ENCODE measurements at places on chromosomes 7 and 10.

DNA sequence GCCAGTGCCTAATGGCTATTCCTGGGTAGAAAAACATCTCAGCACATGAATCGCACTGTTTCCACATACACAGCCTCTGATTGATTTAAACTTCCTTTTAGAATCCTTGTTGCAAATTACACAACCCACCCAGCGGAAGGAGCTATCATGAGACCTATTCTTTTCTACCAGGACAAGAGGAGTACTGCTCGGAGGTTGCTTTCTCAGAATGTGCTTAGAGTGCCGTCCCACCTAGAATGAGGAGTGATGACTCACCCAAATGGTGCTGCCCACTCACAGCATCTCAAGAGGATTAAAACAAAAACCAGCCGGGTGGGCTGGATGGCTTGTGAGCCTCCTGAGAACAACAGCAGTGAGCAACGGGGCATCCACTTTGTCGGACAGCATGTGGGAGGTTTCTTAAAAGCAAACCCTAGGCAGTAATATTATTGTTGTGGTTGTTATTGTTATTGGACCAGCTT, 128.9 kb downstream of the DGKI start:
- no peak for DNase-seq

- no peak for DNase-seq
Observed at GRCh38 chr7:19024261-19024660, 93.2 kb downstream of the TWIST1 start.

- DNase-seq: no peak
Observed at GRCh38 chr10:4470231-4470835, 355.7 kb upstream of the AKR1E2 start.

GRCh38 chr7:159240962-159241361, 96.3 kb upstream of the VIPR2 start:
- DNase-seq: no peak

- no peak for DNase-seq
Observed at GRCh38 chr10:113020475-113020753, 70.4 kb downstream of the TCF7L2 start.

DNA sequence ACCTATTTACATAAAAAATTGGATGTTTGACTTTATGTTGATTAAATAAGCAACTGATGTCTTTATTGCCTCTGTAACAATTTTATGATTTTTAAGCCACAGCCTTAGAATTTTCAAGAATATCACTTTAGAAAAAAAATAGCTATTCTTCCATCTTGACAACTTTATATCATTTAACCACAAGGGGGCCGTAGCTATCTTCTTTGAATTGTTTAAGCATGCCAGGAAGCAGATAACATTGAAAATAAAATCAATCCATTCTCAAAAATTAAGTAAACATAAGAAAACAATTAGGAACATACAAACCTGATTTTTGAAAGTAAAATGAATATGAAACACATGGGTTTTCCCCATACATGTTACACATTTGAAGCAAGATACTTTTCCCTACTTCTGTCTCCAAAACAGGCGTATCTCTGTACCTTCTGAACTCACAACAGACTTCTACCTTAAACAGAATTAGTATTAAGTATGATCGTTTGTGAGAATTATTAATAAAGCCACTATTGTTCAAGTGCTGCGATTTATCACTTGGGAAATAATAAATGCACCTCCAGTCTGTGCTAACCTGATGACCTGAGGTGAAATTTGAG, 209.0 kb downstream of the CACNA2D1 start:
- no peak for DNase-seq

DNA sequence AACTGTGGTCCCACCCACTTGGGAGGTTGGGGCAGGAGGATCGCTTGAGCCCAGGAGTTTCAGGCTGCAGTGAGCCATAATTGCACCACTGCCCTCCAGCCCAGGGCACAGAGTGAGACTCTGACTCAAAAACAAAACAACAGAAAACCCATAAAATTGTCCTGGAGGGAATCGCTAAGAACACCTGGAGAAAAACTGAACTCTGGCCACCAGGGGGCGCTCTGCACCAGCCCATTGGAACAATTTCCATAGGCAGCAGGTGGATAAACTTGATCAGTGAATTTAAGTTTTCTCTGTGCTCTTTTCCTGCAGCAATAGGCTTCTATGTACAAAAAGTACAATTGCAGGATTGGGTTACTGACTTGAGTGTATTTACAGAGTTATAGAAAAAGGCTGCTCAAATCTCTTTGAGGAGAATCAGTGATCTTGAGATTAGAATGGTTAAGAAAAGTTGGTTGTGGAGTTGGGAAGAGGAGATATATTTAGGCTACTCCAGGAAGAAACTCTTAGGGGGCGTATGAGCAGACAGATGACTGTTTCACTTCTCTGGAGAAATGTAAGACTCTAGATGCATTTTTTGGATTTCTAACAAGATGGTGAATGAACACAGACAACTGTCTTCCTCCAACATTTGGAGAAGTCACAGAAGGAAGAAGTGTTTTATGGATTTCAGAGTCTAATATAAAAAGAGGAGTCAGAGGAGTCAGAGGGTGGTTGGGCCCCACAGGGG, 274.9 kb upstream of the GALNT17 start:
- DNase-seq: no peak

- no peak for DNase-seq
Observed at GRCh38 chr10:16886031-16886430, 68.8 kb upstream of the RSU1 start.

- DNase-seq: no peak
Observed at GRCh38 chr7:10648289-10648688, 325.4 kb upstream of the PHF14 start.

- DNase-seq: no peak
Observed at GRCh38 chr10:62894156-62894555, 78.0 kb upstream of the EGR2 start.

DNA sequence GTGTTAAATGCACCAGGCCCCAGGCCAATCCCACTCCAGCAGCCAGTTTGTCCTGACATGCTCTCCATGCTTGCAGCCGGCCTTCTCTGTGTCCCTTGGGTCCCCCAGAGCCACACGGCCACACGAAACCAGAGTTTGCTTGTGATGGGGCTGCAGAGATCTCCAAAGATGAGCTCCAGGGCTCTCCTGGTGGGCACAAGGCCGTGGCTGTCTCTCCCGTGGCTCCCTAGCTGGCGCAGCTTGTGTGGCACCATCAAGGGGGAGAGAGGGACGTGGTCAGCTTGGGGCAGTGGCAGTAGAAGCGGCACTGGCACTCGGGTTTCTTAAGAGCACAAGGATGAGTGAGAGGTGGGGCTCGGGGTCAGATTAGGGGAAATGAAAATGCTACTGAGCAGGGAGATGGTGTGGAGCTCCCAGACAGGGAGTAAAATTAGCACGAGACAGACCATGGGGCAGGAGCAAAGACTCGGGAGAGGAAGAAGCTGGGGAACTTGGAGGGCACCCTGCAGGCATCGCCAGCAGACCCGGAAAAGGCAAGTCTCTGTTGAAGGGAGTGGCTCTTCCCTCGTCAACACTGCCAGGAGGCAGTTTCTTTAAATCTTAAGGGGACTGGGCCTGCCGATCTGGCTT, 572.5 kb upstream of the FOXK1 start:
- no peak for DNase-seq

DNA sequence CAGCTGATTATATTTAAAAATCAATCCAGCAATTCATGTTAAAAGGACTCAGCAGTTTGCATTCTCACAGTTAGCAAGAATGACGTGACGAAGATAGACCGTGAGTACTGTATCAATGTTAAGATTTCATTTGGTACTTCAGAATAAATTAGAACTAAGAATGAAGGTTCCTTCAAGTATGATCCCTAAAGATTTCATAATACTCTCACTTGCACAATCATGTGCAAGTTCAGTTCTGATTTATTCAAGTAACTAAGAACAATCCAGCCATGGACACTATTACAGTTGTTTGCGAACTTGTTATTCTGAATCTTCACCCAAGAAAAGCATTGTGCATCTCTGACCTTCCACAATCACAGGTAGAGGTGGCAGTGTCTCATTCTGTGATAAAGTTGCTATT, 7.7 kb downstream of the RHEB start:
- DNase-seq: no peak

DNA sequence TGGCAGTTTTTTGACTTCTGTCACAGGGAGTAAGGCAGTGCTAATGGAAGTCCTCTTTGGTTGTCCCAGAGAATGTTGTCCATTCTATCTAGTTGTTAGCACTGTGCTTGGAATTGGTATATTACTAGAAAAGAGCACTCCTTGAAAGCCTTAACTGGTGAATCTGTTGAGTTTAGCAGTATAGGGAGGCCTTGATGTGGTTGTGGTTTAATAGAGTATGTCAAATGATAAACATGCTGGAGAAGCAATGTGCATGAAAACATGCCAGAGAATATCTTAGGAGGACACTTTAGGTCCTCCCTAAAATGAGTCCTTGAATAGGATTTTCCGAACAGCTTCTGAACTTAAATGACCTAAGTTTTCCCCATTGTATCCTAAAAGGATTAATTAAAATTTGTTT, 98.6 kb downstream of the BTRC start:
- DNase-seq: no peak

DNA sequence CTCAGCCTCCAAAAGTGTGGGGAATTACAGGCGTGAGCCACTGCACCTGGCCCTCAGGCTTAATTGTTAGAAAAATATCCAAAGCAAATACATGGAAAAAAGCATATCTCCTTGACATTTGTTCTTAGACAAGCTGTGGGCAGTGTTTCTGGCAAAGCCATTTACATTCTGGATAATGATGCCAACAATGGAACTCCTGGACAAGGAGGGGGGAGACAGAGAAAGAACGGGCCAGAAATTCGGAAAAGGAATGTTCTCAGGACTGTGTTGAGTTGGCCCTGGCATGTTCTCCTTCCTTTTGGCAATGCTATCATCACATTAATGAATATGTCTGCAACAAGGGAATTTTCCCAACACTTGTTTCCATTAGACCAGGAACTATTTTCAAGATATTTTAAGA, 88.7 kb downstream of the UBE2H start:
- no peak for DNase-seq

DNA sequence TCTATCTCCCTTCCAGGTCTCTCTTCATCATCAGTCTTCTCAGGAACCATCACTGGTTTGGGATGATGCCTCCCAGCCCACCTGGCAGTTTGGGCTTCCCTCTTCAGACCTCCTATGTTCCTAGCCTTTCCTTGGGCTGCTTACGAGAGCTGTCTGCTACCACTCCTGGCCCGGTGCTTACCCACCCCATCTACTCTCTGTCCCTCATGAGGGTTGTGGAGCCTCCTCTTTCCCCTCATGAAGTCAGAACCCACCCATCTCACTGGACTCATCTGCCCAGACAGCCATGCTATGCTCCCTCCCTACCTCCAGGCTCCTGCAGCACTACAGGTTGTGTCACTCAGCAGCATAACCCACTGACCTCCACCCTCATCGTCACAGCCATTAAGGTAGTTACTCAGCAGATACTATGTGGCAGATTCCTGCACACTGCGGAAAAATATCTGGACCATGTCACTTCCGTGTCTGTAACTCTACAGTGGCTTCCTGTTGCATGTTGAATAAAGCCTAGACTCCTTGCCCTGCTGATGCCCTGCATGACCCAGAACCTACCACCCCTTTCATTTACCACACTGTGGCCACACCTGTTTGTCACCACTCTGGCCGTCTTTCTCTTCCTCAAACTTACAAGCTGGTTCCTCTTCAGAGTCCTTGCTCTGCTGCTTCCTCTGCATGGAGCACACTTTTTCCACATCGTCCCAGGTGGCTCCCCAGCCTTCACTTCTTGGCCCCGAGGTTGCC, 2.0 kb downstream of the DBNL start:
- peak; percentile 29 for DNase-seq

GRCh38 chr7:83478616-83479015, 170.3 kb downstream of the SEMA3E start:
- DNase-seq: no peak

DNA sequence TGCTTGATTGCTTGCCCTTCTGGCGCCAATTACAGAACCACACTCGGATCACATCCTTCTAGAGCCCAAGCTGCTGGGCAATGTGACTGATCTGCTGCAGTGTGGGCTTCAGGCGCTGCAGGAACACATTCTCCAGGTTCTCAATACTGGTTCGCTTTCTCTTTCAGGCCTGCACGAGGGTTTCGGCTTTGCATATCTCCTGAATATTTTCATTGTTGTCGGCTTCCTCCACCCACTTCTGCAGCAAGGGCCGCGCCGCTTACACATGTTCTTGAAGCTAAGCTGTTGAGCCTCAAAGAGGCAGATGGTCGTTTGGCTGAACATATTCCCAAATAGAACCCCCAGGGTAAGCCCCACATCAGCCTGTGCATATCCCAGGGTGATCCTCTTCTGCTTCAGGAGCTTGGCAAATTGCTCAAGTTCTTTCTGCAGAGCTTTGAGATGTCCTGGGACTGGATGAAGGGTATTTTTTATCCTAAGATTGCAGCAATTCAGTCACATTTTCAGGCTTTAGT, 64.6 kb downstream of the HERC4 start:
- DNase-seq: no peak

GRCh38 chr10:3233486-3233990, 61.0 kb upstream of the PITRM1 start:
- no peak for DNase-seq

DNA sequence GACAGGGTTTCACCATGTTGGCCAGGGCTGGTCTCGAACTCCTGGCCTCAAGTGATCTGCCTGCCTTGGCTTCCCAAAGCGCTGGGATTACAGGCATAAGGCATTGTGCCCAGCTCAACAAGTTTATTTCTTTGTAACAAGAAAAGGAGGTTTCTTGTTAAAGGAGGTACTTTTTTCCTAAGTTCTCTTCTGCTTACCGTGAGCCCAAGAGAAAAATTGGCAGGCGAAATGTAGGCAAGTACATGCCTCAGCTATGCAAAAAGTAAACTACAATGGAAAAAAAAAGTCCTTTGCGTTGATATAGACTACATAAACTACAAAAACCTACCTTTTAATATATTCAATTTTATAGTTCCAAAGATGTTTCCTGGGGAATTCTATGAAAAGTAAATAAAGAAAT, 122.6 kb downstream of the DKK1 start:
- no peak for DNase-seq
